ENCODE measurements at places on chromosomes 7 and 10. TPM values are rescaled to one million over a fixed set of nuclear protein-coding genes. Genes with fewer than 3 reads are reported as not detected.

Gene CYP3A5
- not detected for polyA plus RNA-seq

Gene ZP3
- polyA plus RNA-seq = 12.1 TPM

Gene STX1A
- polyA plus RNA-seq = 0.37 TPM

Gene DPYSL4
- polyA plus RNA-seq = not detected

Gene CNPY4
- 6.2 TPM for polyA plus RNA-seq

Gene RADIL
- not detected for polyA plus RNA-seq

Gene CLRN3
- polyA plus RNA-seq = not detected

Gene SAP25
- polyA plus RNA-seq = 64.5 TPM

Gene PARD3
- not detected for polyA plus RNA-seq

All from CD14-positive monocyte (primary cell).